ENCODE measurements at places on chromosomes 3 and 15.

GRCh38 chr15:68583321-68583720 is 4.5 kb downstream of the CORO2B start:
- DNase-seq: no peak

DNA sequence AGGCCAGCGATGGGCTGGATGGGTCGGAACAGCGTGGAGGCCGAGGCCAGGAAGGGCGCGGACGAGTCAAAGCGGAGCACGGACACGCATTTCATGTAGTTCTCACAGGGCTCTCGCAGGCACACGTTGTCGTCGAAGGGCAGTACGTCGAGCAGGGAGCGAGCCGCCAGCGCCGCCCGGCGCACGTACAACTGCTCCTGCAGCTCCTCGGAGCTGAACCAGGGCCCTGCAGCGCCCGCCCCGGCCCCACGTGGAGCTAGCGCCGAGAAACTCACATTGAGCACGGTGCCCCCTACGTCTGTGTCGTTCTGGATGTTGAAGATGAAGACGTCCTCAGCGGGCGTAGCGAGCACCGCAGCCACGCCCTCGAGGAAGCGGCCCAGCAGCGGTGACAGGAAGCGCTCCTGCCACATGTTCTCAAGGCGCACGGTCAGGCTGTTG is 5.8 kb downstream of the CELSR3 start:
- DNase-seq: no peak

DNA sequence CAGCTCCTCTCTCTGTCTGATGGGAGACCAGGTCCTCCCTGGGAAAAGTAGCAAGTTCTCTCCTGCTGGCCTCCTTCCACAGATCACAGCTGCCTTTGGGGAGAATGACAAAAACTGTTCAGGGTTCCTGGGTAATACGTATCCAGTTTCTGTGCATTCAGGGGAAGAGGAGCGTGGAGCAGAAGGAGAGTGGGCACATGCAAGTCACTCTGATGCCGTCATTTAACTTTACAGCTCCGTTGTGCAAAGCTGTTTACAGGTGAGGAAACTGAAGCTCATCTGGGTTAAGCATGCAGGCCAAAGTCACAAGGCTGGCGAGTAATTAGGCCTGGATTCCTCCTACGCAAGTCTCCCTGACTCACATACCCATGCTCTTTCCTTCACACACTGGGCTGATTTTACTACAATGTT is 7.5 kb upstream of the TM4SF1 start:
- no peak for DNase-seq

- DNase-seq: no peak
Observed at GRCh38 chr15:85723960-85724945, 70.5 kb downstream of the KLHL25 start.

- DNase-seq: no peak
Observed at GRCh38 chr3:68306571-68306970, 625.8 kb downstream of the TAFA4 start.
